ENCODE measurements at places on chromosomes 6 and 20. TPM values are rescaled to one million over a fixed set of nuclear protein-coding genes. Genes with fewer than 3 reads are reported as not detected.

Gene MRAP2
- total RNA-seq, result 1.1 TPM

Gene METTL24
- 4.8 TPM for total RNA-seq

Gene TPD52L1
- total RNA-seq, result 17.8 TPM

Gene SIRPB1
- total RNA-seq, result 1.3 TPM

Gene CRISP3
- total RNA-seq, result not detected

Gene MEP1A
- total RNA-seq, result 31.2 TPM

Gene TMEM170B
- 1.6 TPM for total RNA-seq

Gene CYP24A1
- total RNA-seq, result not detected

Gene C20orf144
- total RNA-seq, result not detected

Gene COL19A1
- total RNA-seq, result not detected

Gene TAAR5
- not detected for total RNA-seq

Gene KCNQ2
- total RNA-seq, result 0.41 TPM

Gene CD2AP
- total RNA-seq, result 140 TPM

Gene GDAP1L1
- total RNA-seq, result not detected

Gene SLC22A7
- total RNA-seq, result not detected

Gene SOX18
- total RNA-seq, result 1.8 TPM

Gene SYCP2L
- total RNA-seq, result 0.95 TPM

Gene AIF1
- 19.5 TPM for total RNA-seq

Gene EIF6
- 124 TPM for total RNA-seq

Gene GJA10
- not detected for total RNA-seq

Gene TRIM31
- total RNA-seq, result 221 TPM

Gene CLPSL2
- not detected for total RNA-seq

Gene TMEM30A
- 28.9 TPM for total RNA-seq

Gene DLL1
- total RNA-seq, result 46.2 TPM

Gene GPX5
- total RNA-seq, result not detected

Gene PEDS1
- total RNA-seq, result 24.0 TPM

Gene SIRPD
- total RNA-seq, result not detected

Gene SLPI
- total RNA-seq, result 18.5 TPM

Gene SRSF12
- not detected for total RNA-seq

Gene DSP
- 160 TPM for total RNA-seq

Gene ATP6V1G2
- 0.82 TPM for total RNA-seq

Gene CNR1
- total RNA-seq, result 12.5 TPM

Gene SUMO4
- 10.2 TPM for total RNA-seq

Gene RBBP8NL
- 3.7 TPM for total RNA-seq

Gene ULBP2
- total RNA-seq, result not detected

Gene HIVEP1
- 90.9 TPM for total RNA-seq

Gene HRH3
- not detected for total RNA-seq

Gene SLA2
- not detected for total RNA-seq

Gene ARMH2
- total RNA-seq, result not detected
